ENCODE measurements at places on chromosomes 6 and 20. TPM values are rescaled to one million over a fixed set of nuclear protein-coding genes. Genes with fewer than 3 reads are reported as not detected.

Gene PDSS2
- total RNA-seq = 12.1 TPM

Gene FAM8A1
- 6.3 TPM for total RNA-seq

Gene ZNF343
- 16.4 TPM for total RNA-seq

Gene MCCD1
- total RNA-seq = not detected

Gene FLRT3
- not detected for total RNA-seq

Gene DEF6
- 108 TPM for total RNA-seq

Gene LINC00237
- total RNA-seq = 0.49 TPM

Gene NFATC2
- 39.9 TPM for total RNA-seq

Gene MRAP2
- total RNA-seq = not detected

Gene FAM83B
- total RNA-seq = not detected

Gene STX11
- 34.0 TPM for total RNA-seq

Gene POPDC3
- not detected for total RNA-seq

Gene SERPINB1
- total RNA-seq = 203 TPM

Gene PSORS1C1
- 0.67 TPM for total RNA-seq

Gene CD109
- 21.6 TPM for total RNA-seq

Gene PAX1
- not detected for total RNA-seq

Gene BLOC1S5
- 37.1 TPM for total RNA-seq

Gene TCP11
- total RNA-seq = not detected

Gene PGC
- total RNA-seq = not detected

Gene SYCP2L
- total RNA-seq = not detected

Gene CTAGE9
- total RNA-seq = not detected

Gene SIRPG
- 55.4 TPM for total RNA-seq

Gene BEND6
- 0.48 TPM for total RNA-seq

Gene CHMP4B
- 104 TPM for total RNA-seq

Gene NINL
- total RNA-seq = 4.8 TPM
